Lower lobe of right lung (tissue), 2 donors: ENCODE measurements at places on chromosomes 3 and 15.
A peak's percentile ranks its signal among the peaks of the same experiment; 100 is the strongest.

GRCh38 chr3:174937478-174937877 is 78.3 kb downstream of the NAALADL2 start:
- DNase-seq: no peak

GRCh38 chr3:44363591-44363990 is 25.0 kb downstream of the TCAIM start:
- no peak for DNase-seq

GRCh38 chr15:69039516-69040225 is 25.2 kb downstream of the NOX5 start:
- DNase-seq: no peak

GRCh38 chr3:87361956-87362355 is 85.6 kb upstream of the POU1F1 start:
- DNase-seq: no peak

GRCh38 chr15:47184003-47184907 is 533.0 kb upstream of the SEMA6D start:
- DNase-seq: no peak

GRCh38 chr15:64647367-64647766 is 128.0 kb downstream of the RBPMS2 start:
- DNase-seq: no peak

DNA sequence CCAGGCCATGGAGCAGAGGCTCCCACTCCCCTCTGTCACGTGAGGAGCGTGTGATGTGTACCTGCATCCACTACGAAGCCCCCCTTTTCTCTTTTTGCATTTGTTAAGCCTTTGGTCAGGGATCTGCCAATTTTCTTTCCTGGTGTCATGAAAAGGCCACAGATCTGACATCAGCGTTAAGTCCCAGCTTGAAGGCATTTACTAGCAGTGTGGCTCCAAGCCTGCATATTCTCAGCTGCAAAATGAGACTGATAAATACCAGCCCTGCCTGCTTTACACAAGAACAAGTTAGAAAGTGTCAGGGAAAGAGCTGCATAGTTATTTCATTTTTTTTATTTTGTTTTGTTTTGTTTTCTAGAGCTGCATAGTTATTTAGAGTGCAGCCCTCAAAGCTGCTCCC is 2.3 kb upstream of the ANKRD63 start:
- no peak for DNase-seq

DNA sequence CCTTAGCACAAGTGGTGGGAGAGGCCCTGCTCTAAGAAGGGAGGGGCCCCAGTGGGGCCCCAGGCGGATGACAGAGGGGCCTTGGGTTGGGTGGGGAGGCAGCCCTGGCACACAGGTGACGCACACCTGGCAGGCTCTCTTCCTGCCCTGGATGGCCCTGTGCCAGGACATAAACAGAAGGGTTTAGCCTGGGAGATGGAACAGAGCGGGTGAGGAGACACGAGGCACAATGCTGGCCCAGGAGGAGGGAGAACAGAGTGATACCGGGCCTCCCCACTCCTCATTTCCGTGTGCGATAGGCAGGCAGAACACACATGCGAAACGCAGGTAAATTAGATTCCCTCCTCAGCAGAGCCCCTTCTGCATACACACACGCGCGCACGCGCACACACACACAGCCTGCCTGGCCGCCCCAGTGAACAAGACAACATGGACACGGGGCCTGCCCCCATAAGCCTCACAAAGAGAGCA is 39.8 kb downstream of the IDH2 start:
- peak; percentile 84 for DNase-seq

DNA sequence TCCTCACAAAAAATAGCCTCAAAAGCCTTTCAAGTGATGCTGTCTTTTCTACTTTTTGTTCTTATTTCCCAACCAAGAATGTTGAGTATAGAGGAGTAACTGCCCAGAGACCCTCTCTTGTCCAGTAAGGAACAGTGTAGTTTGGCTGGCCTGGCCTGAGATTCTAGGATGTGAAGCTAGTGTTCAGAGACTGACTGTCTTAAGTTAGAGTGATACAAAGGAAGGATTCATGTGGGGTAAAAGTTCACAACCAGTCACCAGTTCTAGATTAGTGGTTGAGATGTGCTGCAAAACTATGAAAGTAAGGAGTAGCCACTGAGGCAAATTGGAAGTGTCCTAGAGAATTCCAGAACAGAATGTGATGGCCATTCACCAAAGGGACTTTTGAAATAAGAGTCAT is 49.1 kb downstream of the RSRC1 start:
- DNase-seq: no peak

GRCh38 chr3:192449036-192449435 is 278.3 kb downstream of the FGF12 start:
- no peak for DNase-seq

DNA sequence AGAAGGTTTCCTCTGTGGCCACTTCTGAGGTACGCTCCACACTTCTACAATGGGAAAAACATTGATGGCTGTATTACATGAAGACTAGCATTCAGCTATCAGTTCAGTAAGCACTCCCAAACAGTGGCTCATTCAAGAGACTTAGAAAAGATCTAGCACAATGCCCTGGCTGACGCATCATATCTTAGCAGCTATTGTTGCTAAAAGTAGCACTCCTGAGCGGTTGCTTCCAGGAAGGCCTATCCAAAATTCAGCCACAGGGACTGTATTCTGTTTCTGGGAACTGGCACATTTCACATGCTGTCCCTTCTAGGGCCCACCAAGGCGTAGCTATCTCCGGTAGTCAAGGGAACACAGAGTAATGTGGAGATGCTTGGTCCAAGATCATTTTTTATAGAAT is 21.2 kb upstream of the SPRED1 start:
- no peak for DNase-seq

DNA sequence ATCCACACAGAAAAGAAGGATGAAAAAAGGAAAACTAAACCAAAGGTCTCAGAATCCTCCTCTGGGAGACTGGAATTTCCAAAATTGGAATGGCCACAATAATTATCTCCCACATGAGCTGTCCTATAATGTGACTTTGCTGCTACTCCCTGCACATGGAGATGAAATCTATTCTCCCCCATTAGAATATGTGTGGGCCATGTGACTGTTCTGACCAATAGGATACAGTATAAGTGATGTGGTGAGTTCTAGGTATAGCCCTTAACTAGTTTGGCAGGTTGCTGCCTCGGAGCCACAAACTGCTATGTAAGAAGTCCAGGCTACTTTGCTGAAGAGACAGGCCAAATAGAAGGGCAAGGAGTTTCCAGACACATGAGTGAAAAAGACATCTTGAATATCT is 5.2 kb downstream of the TRIM59 start:
- no peak for DNase-seq

GRCh38 chr3:171485338-171485737 is 25.1 kb upstream of the TNIK start:
- DNase-seq: no peak

DNA sequence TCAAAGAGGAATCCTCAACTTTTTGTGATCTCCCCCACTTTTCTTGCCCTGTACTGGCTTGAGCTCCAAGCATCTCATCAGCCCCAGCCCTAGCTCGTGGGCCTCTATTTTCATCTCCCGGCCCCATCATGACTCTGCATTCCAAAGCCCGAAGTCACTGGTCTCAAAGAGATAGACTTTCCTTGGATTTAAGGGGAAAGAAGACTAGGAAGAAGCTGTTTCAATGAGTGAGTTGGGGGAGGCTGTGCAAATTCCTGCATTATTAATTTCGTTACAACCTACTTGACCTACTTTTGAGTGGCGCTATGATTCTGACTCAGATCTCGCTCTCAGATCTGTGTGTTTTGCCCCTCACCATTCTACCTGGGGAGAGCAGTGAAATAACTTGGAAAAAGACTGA is 266.6 kb upstream of the TBL1XR1 start:
- DNase-seq: no peak

DNA sequence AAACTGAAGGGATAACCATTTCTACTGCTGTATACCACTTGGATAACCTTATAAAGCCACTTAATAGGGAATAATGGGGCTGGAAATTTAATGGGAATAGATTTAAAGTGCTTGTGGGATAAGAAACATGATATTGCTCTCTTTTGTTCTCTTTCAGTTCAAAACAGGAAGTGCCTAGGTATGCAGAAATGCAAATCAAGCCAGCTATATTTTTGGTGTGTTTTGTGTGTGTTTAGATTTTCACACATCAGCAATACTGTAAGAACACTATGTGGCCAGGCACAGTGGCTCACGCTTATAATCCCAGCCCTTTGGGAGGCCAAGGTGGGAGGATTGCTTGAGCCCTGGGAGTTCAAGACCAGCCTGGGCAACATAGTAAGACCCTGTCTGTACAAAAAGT is 442.3 kb upstream of the TPRG1 start:
- no peak for DNase-seq

- no peak for DNase-seq
Measured at GRCh38 chr3:160451602-160452001, 2.0 kb upstream of the TRIM59 start.

DNA sequence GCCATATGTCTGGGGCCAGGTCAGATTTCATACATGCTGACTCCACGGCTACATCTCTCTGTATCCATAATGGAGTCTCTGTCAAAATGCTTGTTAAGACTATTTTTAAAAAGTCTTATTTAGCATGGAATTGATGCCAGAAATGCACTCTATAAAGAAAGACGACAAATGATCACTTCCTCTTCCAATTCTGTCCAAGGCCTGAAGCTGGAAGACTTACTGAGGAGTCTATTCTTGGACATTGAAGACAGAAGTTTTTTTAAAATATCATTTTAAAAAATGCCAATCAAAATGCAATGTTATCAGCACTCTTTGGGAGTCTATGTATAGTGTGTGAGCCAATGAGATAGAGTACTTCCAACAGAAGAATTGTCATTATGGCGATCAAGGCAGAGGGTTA is 27.9 kb upstream of the NMNAT3 start:
- DNase-seq: no peak

GRCh38 chr3:10546181-10546624 is 40.8 kb upstream of the ATP2B2 start:
- no peak for DNase-seq

GRCh38 chr3:145427355-145427754 is 733.6 kb downstream of the PLOD2 start:
- DNase-seq: no peak

DNA sequence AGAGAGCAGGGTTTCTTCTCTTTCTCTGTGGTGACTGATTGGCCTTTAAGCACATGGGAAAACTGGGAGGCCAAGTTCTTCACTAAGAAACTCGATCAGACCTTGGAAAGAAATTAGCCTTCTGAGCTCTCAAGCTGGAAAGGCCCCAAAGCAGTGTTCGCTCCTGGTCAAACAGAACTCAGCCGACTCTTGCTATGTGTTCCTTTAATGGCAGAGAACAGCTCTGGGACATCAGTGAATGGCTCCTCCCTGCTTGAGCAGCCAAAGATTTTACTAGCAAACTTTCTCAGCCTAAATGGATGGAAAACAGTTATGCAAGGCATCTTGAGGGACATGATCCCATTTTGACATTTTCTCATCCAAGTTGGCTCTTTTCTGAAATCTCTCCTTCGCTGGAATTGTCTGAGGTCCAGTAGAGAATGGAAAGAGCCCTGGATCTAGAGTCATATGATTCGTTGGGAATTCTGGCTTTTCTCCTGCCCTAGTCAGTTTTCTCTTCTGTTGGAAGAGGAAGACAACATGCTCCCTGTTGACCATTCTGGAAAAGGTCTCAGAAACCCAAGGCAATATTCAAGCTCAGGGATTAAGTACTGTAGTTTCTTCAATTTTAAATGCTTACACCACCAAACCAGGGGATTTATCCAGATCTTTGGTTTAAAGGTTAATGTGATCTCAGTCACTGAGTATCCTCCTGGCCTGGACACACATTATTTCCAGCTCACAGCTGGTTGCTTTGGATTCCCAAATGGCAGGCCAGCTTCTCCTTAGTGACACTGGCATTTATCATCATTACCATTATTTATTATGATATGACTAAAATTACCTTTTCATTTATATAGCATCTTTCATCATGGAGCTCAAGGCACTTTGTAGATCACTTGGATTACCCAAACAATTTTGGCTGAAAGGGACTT is 319.6 kb downstream of the AGBL1 start:
- no peak for DNase-seq

GRCh38 chr3:30232142-30232541 is 374.3 kb upstream of the TGFBR2 start:
- no peak for DNase-seq

DNA sequence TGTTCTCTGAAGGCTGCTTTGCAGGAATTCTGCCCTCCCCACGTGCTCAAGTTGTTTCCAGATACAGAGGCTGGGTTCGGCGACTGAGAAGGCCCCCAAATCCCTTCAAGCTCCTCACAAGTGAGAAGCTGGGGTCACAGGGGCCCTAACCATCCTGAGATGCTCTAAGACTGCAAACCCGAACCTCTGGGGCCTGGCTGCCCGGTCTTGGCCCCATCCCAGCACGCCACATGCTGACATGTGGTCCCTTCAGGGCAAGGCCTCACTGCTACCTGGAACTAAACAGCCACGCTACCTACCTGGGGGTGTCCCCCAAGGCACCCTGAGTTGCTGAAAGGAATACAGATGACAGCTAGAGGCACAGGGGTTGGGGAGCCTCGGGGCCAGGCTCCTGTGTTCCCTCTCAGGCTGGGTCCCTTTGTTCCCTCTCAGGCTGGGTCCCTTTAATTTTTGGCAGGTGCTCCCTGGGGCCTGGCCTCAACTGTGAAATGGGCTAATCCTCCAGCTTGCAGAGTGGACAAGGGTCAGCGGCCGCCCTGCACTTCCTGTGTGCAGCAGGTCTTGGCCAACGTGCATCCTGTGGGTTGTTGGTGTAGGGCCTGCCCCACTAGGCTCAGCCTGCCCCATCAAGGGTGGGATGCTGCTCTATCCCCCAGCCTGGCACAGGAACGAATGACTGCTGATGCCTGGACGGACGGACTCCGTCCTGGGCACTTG is 32.5 kb downstream of the KLHL25 start:
- DNase-seq: no peak

GRCh38 chr3:19427422-19428149 is 279.3 kb downstream of the KCNH8 start:
- no peak for DNase-seq

DNA sequence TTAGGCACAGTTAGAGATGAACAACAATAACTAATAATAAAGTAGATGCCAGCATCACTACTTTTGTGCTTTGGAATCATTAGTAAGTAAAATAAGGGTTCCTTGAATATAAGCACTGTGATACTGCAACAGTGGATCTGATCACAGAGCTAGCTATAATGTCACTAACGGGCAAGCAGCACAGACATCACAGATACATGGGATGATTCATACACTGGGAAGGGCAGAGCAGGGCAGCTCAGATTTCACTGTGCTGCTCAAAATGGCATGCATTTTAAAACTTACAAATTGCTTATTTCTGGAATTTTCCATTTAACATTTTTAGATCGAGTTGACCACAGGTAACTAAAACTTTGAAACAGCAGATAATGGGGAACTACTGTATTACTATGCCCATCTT is 476.6 kb downstream of the FHIT start:
- DNase-seq: no peak

GRCh38 chr3:147157631-147158030 is 248.7 kb downstream of the ZIC4 start:
- no peak for DNase-seq

- DNase-seq: peak; percentile 55
Measured at GRCh38 chr3:11247362-11247761, 24.8 kb upstream of the ATG7 start.

GRCh38 chr15:92770641-92771040 is 115.1 kb upstream of the FAM174B start:
- no peak for DNase-seq

- DNase-seq: no peak
Measured at GRCh38 chr15:65653341-65653740, 31.6 kb downstream of the SLC24A1 start.

GRCh38 chr3:31768479-31769125 is 212.5 kb downstream of the OSBPL10 start:
- no peak for DNase-seq

- no peak for DNase-seq
Measured at GRCh38 chr3:186171521-186171920, 62.6 kb upstream of the ETV5 start.

GRCh38 chr3:161336661-161337060 is 34.7 kb downstream of the SPTSSB start:
- DNase-seq: no peak
